ENCODE measurements at places on chromosomes 7 and 10.
A peak's percentile ranks its signal among the peaks of the same experiment; 100 is the strongest.

DNA sequence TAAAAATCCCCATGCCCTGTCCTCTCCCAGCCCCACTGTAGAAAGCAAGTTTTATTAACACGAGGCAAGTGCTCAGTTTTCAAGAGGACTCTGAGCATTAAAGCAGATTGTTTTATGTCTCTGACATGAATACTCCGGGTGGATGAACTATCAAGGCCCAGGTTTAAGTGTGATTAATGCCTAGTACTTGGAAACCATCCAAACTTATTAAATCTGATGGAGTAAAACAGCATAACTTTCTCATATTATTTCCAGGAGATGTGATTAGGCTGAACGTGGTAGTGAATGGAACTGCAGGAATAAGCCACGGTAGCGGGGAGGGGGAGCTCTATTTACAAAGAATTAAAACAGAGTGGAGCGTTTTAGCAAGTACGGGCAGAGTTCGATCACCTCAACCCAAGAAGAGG is 144.2 kb upstream of the RNF32 start:
- DNase-seq = no peak

- DNase-seq = peak; percentile 51
Observed at GRCh38 chr7:21253740-21254687, 173.9 kb upstream of the SP4 start.

GRCh38 chr7:129635300-129636029 is 23.9 kb downstream of the NRF1 start:
- DNase-seq = peak; percentile 81

DNA sequence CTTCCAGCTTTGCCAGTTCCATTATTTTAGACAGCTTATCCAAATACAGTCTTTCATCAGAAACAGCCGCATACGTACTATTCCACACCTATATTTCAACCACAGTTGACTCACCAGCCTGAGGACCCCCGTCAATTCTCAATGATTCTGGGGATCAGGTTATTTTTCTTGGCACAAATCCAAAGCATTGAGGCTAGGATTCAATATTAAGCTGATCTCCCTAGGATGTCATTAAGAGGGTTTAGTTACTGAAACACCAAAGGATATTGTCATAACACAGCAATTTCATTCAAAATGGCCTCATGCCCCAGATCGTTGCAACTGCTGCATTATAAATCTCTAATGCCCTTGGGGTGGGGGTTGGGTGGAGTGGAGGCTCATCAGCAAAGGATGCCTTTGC is 214.6 kb downstream of the PTEN start:
- DNase-seq = no peak

DNA sequence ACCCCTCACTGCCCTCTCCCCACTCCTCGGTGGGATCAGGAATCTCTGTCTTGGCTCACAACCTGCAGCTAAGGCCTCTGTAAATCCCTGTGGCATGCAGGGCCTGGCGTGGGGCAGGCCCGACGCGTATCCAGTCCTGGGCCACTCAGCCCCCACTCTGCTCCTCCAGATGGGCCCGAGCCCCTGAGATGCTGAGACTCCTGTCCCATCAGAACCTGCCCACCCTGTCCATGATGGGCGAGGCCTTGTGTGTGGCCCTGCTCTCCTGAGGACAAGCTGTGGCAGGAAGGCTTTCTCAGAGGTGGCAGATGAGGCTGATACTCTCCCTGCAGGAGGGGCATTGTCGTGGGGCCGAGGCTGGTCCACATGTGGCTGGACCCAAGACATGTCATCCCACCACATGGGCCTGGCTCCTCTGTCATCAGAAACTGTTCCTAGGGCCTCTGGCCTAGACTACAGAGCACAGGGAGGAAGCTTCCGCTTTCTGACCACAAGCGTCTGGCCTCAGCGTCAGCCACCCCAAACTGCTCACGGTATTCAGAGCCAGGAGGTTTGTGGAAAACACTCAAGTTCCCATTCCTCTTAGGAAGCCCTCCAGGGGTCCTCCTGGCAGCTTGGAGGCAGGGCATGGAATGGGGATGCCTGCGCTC is 6.0 kb downstream of the ALOX5 start:
- no peak for DNase-seq

DNA sequence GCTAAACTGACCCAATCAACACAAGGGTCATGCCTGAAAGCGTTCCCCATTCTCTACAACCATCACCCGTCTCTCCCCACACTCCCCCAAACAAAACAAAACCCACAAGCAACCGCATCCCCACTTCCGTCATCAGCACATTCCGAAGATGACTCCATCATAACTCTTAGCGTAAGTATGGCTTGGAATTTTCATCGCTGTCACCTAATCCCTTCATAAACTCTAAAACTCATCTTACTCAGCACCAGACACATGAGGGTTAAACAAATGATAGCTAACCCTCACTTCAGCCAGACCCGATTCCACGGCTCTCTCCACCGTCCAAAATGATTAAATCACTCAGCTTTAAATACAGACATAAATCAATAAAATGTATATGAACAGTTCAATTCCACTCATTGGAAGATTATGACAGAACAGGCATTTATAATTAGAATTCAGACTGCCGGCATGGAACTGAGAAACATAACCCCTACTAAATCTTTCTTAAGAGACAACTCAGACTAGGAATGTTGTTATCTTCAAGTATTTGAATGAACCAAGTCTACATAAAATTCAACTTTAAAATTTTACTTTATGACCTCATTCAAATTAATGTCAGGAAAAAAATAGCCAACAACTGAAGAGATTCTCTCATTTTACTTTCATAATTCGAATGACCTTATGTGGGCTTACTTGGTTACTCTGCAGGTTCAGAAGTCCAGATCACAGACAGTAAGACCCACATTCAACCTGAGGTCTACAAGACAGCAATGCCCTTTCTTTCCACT is 215.9 kb downstream of the PARD3 start:
- DNase-seq = no peak

GRCh38 chr7:69256634-69257081 is 341.6 kb upstream of the AUTS2 start:
- DNase-seq = no peak

GRCh38 chr10:126171555-126171954 is 216.7 kb downstream of the ADAM12 start:
- no peak for DNase-seq

- DNase-seq = no peak
Observed at GRCh38 chr10:49599546-49599945, 10.6 kb upstream of the SLC18A3 start.

- peak; percentile 13 for DNase-seq
Observed at GRCh38 chr7:74252893-74253292, 1.3 kb downstream of the RFC2 start.

DNA sequence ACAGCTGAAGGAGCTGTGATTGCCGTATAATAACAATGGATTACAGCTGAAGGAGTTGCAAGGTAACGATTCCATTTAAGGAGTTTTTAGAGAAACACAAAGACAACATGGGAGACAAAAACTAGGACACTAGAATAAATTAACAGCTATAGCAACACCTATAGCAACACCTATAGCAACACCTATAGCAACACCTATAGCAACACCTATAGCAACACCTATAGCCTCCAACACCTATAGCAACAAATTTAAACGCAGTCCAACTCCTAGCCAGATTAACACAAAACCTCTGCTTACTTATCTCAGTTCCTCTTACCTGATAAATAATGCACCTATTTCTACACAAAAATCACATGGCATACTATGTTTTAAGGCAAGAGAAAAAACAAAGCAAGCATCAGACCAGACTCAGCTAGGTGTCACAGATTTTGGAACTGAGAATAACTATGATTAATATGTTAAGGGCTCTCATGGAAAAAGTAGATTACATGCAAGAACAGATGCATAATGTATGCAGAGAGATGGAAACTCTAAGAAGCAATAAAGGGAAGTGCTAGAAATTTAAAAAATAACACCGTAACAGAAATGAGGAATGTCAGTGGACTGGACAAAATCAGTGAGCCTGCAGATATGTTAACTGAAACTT is 55.7 kb upstream of the SRPK2 start:
- no peak for DNase-seq

DNA sequence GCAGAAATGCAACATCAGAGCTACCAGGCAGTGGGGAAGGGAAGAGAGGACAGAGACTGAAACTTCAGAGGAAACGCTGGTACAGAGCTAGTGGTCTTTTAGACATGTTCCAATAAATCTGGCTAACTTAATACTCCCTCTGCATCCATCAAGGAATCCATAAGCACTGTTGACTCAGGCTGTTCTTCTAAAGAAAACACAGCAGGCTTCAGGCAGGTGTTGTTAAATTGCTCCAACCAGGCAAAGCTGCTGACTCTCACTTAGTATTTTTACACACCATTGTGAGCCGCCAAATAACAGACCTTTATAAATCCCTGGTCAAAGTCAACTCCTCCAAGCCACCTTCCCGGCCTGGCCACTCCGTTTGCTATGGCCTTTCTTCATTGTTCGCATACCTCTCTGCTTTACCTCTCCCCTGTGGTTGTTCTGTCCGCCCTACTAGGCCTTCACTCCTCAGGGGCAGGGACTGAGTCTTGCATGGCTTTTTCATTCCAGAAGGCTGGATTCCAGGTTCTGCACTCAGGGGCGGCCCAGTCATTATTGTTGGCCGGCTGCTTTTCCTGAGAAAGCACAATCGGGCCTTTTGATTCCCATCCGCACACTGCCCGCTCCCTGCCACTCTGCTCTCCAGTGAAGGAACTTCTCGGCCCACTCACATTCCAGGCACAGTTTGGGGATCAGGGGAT is 18.4 kb downstream of the CREB3L2 start:
- no peak for DNase-seq

GRCh38 chr7:8121243-8121642 is 140.7 kb downstream of the ICA1 start:
- DNase-seq = no peak

All from erythroblast (primary cell).